ENCODE measurements at places on chromosomes 7 and 10.

GRCh38 chr10:15141136-15142054 is 27.1 kb downstream of the NMT2 start:
- DNase-seq = no peak

GRCh38 chr10:130141878-130142277 is 5.7 kb downstream of the GLRX3 start:
- DNase-seq = no peak

- no peak for DNase-seq
Observed at GRCh38 chr7:11133436-11133959, 159.8 kb downstream of the PHF14 start.

- no peak for DNase-seq
Observed at GRCh38 chr7:44052771-44053365, 8.4 kb downstream of the DBNL start.

DNA sequence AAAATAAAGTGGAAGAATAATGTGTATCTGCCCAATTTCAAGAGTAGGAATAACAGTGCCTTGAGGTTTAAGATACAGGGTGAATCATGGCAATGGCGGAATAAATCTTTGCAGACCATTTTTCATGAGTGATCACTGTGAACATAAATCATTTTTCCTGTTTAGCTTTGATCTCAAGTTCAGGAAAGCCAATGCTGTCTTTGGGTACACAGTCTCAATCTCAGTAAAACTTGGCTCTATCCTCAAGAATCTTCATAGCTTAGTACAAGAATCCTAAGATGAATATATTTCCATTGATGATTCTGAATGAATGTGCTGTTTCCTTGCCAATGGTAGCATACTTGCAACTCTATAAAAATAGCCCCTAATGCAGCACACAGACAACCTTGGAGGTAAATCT is 6.8 kb downstream of the NAMPT start:
- no peak for DNase-seq

GRCh38 chr7:97025983-97026714 is 1.5 kb upstream of the DLX5 start:
- DNase-seq = no peak

DNA sequence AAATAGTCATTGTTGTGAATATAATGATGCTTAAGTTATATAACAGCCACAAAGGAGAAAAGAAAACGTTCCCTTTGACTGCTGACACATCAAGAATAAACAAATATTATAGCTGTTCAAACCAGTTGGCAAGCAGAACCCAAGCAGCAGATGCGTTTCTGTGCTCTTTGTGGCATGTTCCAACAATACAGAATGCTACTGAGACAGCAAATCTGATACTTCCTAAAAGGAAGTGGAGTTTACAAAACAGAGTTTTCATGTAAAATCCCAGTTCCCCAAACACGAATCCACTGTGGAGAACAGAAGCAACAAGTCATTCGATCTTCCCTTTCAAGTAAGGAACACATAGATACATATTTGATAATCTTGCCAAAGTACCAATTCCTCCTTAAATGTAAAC is 170.9 kb upstream of the ASAH2 start:
- DNase-seq = no peak

GRCh38 chr10:43120116-43120928 is 17.9 kb upstream of the CSGALNACT2 start:
- DNase-seq = no peak

GRCh38 chr7:66626331-66626934 is 2.2 kb upstream of the KCTD7 start:
- DNase-seq = no peak

DNA sequence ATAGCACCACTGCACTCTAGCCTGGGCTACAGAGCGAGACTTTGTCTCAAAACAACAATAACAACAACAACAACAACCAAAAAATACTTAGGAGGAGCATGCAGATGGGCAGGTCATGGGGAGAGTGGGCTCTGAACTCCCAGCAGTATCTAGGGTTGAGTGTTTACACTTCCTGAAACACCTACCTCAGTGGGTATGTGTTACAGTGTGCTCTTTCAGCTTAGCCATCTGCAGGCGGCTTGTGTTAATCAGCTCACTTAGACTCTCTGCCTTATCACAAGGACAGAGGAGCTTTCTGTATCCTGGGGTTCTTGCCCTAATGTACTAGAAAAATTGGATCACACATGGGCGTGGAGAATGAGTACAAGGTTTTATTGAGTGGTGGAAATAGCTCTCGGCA is 340.2 kb downstream of the KIF20B start:
- no peak for DNase-seq

- no peak for DNase-seq
Observed at GRCh38 chr10:43236176-43236850, 30.6 kb downstream of the RASGEF1A start.

GRCh38 chr10:34520510-34520909 is 294.6 kb downstream of the PARD3 start:
- DNase-seq = no peak

DNA sequence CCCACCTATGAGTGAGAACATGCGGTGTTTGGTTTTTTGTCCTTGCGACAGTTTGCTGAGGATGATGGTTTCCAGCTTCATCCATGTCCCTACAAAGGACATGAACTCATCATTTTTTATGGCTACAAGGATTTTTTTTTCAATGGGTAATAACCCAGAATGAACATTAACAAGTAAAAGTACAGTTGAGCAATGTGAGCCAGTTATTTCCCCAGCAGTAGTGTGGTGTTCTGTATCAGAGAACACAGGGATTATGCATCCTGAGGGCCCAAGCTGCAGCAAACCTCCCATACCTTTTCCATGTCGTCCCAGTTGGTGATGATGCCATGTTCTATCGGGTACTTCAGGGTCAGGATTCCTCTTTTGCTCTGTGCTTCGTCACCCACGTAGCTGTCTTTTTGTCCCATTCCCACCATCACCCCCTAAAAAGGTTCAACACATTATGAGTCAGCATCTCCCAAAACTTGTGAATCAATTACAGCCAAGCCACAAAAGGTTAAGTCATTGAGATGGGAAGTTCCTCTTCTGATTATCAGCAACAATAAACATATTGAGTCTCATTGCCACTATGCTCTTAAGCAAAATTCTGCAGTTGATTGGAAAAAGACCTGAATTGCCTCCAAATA is 5.5 kb downstream of the ACTA2 start:
- no peak for DNase-seq

DNA sequence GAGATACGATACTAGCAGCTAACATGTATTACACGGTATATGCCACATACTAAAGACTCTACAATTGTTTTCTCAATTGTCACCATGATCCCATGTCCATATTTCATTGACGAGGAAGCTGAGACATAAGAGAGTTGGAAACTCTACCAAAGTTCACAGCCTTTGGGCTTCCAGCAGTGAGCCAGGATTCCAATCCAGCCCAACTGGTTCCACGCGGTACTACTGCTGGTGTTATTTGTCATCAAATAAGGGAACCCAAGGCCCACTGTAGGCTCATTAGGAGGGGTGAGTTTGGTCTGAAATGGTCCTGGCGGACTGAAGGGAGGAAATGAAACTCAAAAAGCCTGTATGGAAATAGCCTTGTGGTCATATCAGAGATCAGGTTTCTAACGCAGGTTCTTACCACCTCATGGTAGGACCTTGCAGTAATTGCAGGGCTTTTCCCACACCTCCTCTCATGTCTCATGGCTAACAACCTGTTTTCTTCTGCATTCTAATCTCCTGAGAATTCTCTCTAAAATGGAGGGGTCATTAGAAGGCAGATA is 814.6 kb downstream of the LRMDA start:
- peak; percentile 70 for DNase-seq

GRCh38 chr10:117631276-117632145 is 89.0 kb downstream of the EMX2 start:
- DNase-seq = no peak

GRCh38 chr7:150716368-150716767 is at the start of gene GIMAP1:
Gene GIMAP1, plus strand, starts transcription at chr7:150716613. Its CDS starts 2,435 bp downstream, at chr7:150719048.
- DNase-seq = no peak

DNA sequence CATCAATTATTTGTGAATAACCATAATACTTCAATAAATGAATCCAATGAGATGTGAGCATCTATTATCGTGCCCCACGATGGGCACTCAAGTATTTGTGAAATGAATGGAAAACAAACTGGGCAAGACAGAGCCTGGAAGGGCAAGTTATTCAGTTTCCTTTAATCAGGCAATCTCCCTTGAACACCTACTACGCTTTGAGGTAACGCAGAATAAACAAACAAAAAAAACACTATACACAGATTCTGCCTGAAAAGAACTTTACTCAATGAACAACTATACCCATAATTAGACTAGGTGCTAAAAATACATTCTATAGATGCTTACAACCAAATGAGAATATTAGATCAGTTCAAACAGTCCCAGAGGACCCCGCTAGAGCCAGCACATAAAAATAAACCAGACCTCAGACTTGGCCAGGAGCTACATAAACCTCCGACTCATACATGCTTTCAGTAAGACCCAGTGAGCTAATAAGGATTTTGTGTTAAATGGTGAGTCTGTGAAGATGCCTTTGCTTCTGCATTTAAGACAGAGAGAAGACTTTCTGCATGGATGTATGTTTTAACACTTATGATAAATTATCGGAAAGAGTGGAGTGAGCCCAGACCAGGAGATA is 121.3 kb downstream of the MPP7 start:
- DNase-seq = no peak

DNA sequence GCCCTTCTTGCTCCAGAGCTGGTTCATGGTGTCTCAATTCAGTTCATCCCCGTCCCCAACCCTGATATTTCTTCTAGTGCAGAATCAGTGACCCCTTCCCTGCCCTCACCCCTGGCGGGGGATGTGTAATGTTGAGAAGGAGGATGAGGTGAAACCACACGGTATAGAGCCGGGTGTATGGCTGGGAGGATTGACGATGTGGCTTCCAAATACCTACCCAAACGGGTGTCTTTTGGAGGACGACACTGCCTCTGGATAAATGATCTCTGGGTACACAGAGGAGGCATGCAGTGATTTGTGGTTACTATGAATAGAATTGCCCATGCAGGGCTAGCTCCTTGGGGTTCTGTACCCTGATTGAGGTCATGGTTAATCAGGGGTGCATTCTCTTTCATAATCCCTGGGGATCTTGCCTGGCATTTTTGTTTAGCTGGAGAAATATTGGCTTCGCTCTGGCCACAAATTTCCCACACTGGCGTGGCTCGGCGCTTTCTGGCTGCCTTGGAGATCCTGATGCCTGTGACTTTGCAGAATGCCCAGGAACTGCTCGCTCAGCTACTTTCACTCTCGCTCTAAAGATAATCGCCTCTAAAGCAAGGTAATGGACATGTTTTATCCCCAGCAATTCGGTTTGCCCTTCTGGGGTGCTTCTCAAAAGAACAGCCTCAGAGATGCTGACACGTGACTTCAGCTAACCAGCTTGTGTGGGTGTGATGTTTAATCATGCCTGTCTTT is 89.2 kb downstream of the RBM20 start:
- no peak for DNase-seq

DNA sequence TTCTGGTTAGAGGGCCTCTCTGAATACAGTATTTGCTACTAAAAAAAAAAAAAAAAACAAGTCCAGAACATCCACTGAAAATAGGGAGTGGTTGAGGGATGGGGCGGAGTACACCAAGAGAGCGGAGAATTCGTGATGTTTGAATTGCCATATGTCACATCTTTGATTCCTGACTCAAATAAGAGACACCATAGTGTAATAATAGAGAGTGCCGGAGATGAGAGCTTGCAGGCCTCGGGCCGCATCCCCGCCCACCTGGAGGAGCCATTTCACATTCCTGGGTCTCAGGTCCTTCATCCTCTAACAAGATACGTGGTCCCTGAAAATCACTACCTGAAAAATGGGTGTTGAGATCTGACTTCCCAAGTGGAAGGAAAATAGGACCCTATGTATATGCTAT is 46.8 kb downstream of the KIAA1549 start:
- DNase-seq = no peak

Data from T47D (cell line).